ENCODE measurements at places on chromosomes 3 and 15. TPM values are rescaled to one million over a fixed set of nuclear protein-coding genes. Genes with fewer than 3 reads are reported as not detected.

AGBL1 gene
- not detected for total RNA-seq

FOXB1 gene
- not detected for total RNA-seq

CCDC54 gene
- not detected for total RNA-seq

CPNE4 gene
- 4.0 TPM for total RNA-seq

P2RY1 gene
- 0.37 TPM for total RNA-seq

CPN2 gene
- not detected for total RNA-seq

TMIE gene
- 0.14 TPM for total RNA-seq

FILIP1L gene
- 0.03 TPM for total RNA-seq

AMT gene
- total RNA-seq: 0.30 TPM

CHRNA3 gene
- 0.46 TPM for total RNA-seq

TIMP4 gene
- total RNA-seq: 12.3 TPM

ARPIN gene
- 11.8 TPM for total RNA-seq

PCLAF gene
- 160 TPM for total RNA-seq

ZIC4 gene
- not detected for total RNA-seq

UPK1B gene
- 12.9 TPM for total RNA-seq

KBTBD12 gene
- not detected for total RNA-seq

RNF7 gene
- total RNA-seq: 146 TPM

MAP6D1 gene
- 6.9 TPM for total RNA-seq

MORC1 gene
- not detected for total RNA-seq

SLC2A2 gene
- total RNA-seq: not detected

LYZL4 gene
- not detected for total RNA-seq

P2RY14 gene
- not detected for total RNA-seq

GPR156 gene
- total RNA-seq: 0.54 TPM

GHSR gene
- total RNA-seq: not detected

ITPR1 gene
- 5.2 TPM for total RNA-seq

All from A549 treated with CORT108297 at 1 μM for 4 hours (cell line).